Chondrocyte (in vitro differentiated cells): ENCODE measurements at places on chromosomes 5 and 9.

GRCh38 chr9:5949103-5949699 is 58.5 kb downstream of the MLANA start:
- DNase-seq, result no peak

DNA sequence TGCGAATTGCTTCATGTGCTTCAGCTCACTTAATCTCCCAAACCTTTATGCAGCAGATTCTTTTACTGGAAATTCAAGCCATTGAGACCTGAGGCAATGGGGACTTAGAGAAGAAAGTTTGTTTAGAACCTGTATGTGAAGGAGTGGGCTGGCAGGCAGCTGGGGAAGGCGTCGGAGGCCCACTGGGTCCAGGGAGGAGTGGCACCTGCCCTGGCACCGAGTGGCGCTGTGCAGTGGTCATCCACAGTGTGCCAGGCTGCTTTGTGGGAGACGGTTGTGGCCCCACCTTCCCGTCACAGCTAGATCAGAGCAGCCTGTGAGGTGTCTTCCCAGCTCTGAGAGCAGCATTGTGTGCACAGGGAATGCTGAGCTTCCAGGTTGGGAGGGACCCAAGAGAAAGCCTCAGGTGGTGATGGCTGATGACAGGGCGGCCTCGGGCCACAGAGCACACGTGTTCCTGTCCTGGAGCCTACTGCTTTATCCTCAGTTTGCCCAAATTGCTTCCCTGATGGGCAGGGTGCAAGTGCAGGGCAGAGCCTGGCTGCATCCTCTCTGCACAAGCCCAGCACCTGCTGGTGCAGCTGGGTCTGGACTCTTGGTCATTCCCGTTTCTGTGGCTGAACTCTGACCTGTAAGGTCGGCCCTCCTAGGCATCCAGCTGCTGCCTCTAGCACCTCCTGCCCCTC is 175.2 kb downstream of the CACNA1B start:
- peak; percentile 47 for DNase-seq

DNA sequence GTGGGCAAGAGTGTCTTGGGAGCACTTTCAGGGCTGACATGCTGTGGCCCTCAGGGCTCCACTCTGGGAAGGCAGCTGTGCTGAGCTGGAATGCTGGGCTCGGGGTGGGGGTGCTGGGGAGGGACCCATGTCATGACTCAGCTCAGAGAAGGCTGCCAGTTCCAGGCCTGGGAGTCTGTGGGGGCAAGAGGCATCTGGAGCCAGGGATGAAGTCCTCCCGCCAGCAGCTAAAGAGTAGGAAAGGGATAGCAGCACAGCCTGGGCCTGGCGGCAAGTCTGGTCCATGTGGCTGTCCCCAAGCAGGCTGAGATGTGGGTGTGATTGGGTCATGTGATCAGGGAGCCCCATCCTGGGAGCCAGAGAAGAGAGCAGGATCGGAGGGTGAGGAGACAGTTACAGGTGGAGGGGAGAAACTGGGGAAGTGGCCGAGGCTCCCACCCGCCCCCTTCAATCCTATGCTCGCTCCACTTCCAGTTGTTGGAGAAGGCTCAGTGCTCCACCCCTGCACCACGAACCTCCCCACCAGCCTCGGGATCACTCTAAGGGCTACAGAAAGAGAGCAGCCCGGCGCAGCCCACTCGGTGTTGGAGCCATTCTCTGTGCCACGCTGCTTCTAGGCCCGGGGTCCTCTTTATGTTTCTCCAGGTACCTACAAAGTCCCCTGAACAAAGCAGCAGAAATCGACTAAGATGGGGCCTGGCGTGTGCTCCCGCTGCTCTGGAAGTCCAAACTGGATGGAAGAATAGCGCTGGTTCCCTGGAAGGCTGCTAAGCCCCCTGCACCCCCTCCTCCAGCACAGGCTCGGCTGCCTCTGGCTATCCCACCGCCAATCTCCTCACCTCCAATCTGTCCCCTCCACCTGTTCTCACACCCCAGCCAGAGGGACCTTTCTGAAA is 12.0 kb downstream of the PDGFRB start:
- DNase-seq, result no peak

GRCh38 chr5:82799361-82800077 is 277.7 kb downstream of the TMEM167A start:
- DNase-seq, result no peak

DNA sequence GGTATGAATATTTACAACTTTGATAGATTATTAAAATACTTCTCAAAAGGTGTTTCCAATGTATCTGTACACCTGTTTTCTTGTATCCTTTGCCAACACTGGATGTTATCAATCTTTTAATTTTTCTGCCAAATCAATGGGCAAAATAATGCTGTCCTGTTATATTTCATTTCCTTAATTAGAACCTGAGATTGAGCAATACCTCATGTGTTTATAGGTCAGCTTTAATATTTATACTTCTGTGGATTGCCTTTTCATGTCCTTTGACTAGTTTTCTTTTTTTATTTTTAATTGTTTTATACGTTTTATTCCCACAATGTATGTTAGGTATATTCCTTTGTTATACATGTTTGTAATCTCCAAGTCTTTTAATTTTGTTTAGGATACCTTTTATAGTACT is 77.6 kb downstream of the JAK2 start:
- DNase-seq, result no peak

GRCh38 chr5:1324719-1325190 is 20.1 kb downstream of the CLPTM1L start:
- DNase-seq, result no peak

- DNase-seq, result peak; percentile 98
These were observed 46.2 kb upstream of the PWWP2A start for GRCh38 chr5:160165137-160166068.
